ENCODE measurements at places on chromosomes 4 and X.

DNA sequence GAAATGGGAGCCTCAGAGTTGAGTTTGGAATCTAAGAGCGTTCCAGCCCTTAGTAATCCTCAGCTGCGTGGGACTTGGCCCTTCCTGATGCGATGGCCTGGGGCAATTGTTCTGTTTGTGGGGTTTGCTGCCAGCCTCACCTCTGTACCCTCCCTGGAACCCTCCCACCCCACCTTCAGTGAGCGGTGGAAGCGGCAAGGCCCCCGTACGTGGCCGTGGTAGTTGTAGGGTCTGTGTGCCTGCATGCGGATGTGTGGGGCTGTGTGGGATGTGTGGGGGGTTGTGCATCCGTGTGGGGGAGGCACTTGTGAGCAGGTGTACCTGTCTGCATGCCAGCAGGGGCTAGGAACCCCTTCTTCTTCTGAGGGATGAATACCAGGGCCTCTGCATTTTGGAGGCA lies 65.4 kb upstream of the ADRA2C start:
- DNase-seq: no peak

DNA sequence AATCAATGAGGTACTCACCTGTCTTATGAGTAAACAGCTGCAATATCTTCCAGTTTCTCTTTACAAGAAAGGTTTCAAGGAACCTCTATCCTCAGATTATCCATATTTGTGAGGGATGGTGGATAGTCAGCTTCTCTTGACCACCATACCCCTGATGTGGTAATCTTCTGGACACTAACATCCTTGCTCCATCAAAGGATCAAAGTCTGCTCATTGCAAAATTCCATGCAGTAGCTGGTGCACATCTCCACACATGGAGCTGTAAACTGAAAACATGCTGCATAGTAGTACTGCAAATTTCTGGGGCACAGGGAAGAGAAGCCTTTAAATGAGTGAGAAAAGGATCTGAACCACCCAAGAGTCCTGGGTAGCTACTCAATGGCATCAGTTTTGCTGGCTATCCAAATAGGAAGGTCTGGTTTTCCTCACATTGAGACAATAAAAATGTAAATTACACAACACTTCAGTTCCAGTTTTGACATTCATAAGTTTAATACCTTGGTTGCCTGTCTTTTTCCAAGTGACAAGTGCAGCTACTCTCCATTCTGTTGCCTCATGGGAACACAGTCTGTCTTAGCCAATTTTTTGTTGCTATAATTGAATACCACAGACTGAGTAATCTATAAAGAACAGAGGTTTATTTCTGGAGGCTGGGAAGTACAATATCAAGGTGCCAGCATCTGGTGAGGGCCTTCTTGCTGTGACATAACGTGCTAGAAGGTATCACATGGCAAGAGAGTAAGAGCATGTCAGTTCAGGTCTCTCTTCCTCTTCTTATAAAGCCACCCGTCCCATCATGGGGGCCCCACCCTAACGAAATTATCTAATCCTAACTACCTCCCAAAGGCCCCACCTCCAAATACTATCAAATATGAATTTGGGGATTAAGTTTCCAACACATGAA lies 34.4 kb upstream of the ARHGEF6 start:
- DNase-seq: no peak

GRCh38 chrX:112901869-112902725 lies 61.5 kb upstream of the AMOT start:
- no peak for DNase-seq

DNA sequence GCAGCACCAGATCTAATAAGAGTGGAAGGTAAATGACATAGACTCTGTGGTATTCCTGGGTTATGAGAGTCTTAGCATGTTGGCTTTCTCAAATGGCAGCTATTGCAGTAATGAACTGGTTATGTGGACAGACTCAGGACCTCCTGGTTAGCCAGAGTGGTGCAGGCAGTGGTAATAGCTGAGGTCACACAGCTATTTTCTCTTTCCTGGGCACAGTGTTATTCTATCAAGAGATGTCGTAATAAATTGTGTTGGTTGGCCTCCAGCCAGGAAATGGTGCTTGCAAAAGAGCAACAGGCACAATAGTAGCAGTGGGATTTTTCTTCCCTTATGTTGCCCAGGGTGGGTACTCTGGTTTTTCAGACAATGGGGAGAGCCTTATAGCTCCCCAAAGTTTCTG lies 279.2 kb upstream of the FGF16 start:
- no peak for DNase-seq

- no peak for DNase-seq
These were observed 127.6 kb downstream of the AMELX start for GRCh38 chrX:11420851-11421250.

- no peak for DNase-seq
These were observed 230.4 kb downstream of the CRLF2 start for GRCh38 chrX:981791-982626.

GRCh38 chr4:19152264-19152663 lies 1099.4 kb upstream of the SLIT2 start:
- DNase-seq: no peak

GRCh38 chrX:69128588-69128987 lies 36.7 kb downstream of the PJA1 start:
- peak; percentile 37 for DNase-seq

GRCh38 chr4:3684546-3684945 lies 81.6 kb upstream of the ADRA2C start:
- no peak for DNase-seq

DNA sequence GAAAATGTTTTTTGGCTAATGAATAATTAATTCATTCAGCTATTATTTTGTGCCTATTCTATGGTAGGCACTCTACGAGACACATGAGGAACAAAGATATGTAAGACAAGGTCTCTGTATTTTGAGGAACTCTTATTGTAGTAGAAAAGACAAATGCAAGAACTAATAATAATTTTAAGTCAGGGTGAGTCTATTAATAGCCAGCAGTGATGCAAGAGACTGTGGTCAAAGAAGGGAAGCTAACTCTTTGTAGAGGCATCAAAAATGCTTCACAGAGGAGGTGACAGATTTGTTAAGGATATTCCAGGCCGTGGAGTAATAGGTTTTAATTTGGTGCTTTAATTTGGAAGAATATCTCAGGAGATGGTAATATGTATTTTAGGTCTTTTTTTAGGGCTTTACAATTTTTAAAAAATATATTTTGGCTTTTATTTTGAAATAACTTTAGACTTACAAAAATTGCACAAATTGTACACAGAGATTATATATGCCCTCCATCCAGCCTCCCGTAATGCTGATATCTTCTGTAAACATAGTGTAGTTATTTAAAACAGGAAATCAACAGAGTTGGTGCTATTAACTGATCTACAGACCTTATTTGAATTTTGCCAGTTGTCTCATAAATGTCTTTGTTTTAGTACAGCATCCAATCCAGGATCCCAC lies 48.1 kb downstream of the DCLK2 start:
- peak; percentile 70 for DNase-seq
